Effector memory CD4-positive, alpha-beta T cell (primary cell): ENCODE measurements at places on chromosomes 2 and 18.

DNA sequence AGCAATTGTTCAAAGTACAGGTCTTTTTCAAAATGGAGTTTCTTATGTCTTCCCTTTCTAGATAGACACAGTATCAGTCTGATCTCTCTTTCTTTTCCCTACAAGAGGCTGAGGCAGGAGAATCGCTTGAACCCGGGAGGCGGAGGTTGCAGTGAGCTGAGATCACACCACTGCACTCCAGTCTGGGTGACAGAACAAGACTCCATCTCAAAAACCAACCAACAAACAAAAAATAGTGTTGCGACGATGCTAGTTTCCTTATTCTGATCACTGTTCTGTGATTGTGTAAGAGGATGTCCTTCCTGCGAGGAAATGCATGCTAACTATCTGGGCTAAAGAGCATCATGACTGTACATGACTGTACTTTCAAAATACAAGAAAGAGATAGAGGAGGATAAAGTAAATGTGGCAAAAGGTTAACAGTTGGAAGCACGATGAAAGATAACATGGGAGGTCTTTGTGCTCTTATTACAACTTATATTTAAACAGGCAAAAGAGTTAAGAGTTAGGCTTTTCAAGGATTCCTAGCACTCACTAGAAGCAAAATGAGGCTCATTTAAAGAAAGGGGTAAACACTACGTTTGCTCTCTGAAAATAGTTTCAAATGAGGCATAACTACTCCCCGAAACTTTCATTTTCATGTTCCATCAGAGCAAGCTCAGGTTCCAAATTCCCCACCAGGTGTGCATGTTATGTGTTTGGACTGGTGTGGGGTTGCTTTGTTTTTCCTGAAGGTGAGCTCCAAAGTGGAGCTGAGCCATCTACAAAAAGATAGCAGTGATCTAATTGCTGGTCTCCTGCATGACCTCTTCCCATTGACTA, 23.8 kb downstream of the SOWAHC start:
- no peak for DNase-seq

GRCh38 chr2:232506709-232507108, 13.5 kb upstream of the PRSS56 start:
- DNase-seq: no peak

GRCh38 chr2:139007130-139007529, 226.9 kb upstream of the NXPH2 start:
- DNase-seq: no peak

DNA sequence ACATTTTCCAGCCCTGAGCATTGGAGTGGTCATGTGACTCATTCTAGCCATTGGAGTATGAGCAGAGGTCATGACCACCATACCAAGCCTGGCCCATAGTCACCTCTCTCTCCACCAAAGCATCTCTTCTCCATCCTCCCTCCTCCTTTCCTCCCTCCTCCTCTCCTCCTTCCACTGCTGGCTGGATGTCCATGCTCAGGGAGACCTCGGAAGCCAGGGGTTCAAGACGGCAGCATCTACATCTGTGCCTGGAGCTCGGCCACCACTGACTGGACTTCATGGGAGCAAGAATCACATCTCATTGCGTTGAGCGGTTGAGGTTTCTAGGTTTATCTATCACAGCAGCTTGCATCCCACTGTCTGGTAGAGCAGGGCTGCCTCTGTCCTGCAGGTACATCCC, 252.4 kb downstream of the NDUFA10 start:
- no peak for DNase-seq

DNA sequence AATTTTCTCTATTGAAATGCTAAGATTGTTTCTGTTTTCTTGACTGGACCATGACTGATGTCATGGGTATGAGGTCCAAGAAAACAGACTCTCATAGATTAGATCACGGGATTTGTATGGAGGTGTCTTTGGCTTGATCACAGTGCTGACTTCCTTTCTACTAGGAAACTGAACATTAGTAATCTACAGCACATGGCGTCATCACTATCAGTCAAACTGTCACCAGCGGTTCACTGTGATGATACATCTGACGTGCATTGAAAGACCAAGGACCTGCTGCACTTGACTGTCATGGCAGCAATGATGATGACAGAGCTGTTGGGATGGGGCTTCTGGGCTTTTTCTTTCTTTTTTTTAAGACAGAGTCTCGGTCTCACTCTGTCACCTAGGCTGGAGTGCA, 28.2 kb upstream of the IMPA2 start:
- DNase-seq: no peak

DNA sequence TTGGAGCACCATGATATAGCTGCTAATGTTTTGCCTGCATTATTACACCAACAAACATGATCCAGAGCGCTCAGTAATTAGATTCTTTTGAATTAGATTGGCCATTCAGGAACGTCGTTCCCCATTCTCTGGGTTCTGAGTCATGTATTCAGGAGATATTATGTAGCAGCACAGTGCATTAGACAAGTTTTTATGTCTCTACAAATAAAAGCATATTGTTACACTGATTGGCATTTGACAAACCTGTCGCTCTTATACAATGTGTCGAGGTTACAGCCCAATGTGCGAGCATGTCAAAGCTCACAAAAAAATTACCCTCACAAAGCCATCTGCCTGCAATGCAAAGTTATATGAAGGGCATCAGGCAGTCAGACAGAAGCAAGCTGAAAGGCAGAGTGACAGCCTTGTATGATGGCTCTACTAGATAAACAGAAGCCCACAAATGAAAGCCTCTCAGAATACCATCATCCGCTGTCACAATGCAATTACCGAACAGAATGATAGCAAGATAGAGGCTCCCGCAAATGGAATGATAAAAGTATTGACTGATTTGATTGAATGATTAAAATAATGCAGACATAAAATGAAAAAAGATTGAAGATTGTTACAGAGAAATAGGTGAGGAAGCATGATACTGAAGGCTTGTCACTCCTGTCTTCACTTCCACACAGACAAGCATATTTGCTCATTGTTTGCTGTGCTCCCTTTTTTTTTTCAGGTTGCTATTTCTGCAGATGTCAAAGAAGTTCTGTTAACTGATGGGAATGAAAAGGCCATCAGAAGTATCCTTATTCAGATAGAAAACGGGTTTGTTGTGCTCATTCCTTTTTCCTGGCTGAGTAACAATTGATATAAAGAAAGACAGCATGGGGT, 234.6 kb upstream of the SIX3 start:
- DNase-seq: no peak

GRCh38 chr2:188435115-188435514, 143.4 kb downstream of the GULP1 start:
- DNase-seq: no peak

- no peak for DNase-seq
Observed at GRCh38 chr18:12597760-12598159, 60.1 kb downstream of the SPIRE1 start.

GRCh38 chr18:34773378-34773777, 63.3 kb downstream of the DTNA start:
- no peak for DNase-seq

DNA sequence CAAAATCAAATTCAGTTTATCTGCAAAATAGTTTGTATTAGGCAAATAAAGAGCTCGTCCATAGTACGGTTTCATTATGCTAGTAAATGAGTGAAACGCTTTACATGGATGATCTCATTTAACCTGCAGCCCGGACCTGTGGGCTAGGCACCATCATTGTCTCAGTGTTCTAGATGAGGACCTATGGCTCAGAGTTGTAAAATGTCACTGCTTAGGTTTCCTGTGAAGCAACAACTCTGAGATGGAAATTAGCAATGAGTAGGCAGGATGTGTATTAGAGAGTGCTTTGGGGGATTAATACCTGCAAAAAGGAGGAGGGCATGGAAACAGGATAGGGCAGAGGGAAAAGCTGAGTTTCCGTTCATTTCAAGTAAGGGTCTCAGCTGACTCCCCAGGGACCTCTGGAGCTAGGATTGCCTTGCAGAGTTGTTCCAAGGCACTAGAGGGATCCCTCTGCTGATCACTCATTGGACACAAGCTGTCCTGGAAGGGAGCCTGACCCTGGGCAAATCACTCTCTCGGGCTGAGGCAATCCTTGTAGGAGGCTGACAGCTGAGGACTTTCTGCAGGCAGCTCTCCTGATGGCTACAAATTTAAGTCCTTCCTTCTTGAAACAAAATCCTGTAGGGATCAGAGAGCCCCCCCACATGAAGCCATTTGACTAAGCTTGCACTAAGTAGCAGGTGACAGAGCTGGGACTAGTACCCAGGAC, 58.8 kb upstream of the SIX2 start:
- no peak for DNase-seq

- no peak for DNase-seq
Observed at GRCh38 chr2:12087671-12088380, 341.4 kb downstream of the LPIN1 start.

- no peak for DNase-seq
Observed at GRCh38 chr2:203418271-203418670, 90.1 kb downstream of the ABI2 start.

DNA sequence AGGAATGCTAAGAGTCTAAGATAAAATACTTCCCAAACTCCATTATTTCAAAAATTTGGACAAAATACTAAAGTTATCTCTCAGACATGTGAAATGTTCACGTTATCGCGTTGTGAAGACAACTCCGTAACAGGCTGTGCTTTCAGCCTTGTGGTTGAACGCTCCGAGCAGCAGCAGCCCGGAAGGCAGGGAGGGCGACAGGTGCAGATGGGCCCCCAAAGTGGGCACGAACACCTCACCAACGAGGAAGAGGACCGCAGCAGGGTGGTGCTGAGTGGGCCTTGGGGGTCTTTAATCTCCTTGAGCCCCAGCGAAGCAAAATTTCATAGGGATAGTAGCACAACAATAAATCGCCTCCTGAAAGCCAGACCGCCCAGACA, 1.0 kb upstream of the FAM110C start:
- no peak for DNase-seq

DNA sequence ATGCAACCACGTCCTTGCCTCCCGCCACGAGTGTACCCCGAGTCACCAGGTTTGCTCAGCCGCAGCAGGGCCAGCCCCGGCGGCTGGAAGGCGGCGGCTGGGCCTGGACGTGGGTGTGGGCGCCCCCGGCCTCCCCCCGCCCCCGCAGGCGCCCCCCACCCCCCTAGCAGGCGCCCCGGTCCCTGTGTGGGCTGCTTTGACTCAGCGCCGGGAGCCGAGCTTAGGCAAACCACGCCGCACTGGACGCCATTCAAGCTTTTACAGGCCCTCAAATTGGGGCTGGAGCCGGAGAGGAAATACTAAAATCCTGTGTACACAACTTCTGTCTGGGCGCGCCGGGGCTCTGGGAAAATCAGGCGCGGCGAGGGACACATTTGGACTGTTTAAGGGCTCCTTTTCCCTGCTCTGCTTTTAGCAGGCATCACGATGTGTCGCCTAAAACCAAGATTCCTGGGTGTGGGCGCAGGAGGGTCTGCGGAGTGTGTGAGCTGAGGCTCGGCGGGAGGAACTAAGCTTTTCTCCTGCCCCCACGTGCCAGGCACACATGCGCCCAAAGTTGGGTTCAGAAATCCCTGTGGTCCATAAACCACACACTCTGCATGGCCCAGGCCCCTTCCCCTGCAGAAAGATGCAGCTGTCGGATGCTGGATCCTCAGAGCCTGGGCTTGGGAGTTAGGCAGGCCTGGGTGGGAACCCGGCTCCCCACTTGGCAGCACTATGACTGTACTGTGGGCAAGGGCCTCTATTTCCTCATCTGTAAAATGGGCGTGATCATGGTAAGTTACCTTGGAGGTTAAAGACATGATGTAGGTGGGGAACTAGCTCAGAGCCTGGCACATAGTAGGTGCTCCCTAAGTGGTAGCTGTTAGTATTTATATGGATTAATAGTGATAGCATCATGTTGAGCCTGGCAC, 57.6 kb downstream of the ATOH8 start:
- no peak for DNase-seq

- DNase-seq: no peak
Observed at GRCh38 chr2:75226617-75227016, 27.3 kb upstream of the TACR1 start.

DNA sequence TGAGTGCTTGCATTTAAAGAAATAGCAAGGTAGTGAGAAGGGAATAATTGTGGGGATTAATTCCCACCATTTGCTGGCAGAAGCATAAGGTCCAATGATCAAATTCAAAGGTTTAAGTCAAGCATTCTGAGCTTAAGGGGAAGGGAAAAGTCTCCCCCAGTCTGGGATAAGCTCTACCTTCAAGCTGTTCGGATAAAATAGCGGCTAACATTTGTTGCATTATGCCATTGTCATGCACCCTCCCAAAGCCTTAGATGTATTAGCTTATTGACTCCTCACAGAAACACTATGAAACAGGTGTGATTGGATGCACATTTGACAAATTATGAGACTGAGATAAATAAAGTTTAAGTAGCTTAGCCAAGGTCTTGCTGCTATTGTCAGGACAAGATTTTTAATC, 52.2 kb upstream of the TGIF1 start:
- no peak for DNase-seq

DNA sequence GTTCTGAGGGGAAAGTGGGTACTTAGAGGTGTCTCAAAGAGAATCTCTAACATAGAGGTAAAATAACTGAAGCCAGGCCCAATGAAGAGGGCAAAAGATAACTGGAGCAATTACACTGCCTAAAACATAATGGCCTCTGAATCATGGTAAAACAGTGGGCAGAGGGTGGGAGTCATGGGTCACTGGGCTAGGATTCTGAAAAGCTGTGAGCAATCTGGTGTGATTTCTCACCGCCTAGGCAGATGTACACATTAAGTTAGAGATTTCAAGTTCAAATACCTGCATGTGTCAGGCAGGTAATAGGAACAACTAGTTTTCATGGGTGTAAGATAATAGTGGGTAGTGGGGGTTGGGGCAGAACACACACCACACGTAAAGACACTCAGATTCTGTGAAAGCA, 45.6 kb downstream of the INSIG2 start:
- DNase-seq: no peak

DNA sequence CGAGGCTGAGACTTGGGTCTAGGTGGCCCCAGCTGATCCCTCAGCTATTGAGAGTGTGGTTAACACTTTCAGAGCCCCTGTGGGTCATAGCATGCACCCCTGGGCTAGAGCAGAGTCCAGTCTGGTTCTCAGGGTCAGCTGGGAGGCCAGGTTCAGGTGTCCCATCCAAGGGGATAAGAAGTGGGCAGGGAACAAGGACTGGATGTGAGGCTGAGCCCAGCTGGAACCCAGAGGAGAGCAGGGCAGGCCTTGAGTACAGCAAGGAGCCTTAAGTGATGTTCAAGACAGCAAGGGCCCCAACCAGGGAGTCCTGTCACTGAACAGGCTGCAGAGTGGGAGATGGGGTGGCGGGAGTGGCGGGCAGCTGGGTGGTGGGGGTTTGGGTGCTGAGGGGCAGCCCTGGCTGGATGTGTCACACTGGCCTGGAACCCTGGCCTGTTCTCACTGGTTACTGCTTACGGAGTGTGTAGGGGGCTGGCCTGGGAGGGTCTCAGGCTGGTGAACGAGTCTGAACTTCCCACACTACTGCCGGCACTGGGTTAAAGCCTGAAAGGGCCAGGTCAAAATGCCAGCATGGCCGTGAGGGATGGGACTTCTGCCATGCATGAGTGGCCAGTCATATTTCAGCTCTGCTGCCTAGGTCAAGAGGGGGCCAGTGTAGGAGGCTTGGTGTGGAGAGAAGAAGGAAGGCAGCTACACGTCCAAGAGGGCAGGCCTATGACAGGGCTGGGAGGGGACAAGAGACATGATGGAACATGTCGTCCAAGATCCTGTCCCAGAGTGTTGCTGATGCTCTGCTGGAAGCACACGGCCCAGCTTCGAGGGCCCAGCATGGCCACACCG, 13.6 kb downstream of the TMEM185B start:
- DNase-seq: no peak

GRCh38 chr18:50970006-50970405, 2.2 kb downstream of the ELAC1 start:
- no peak for DNase-seq

GRCh38 chr2:22950431-22950830, 434.5 kb upstream of the KLHL29 start:
- DNase-seq: no peak
